CD4-positive, alpha-beta T cell treated with Interleukin-6 at 100 ng/mL for 8 hours (primary cell): ENCODE measurements at places on chromosomes 6 and 20.

GRCh38 chr20:50510706-50511542 lies 741 bp downstream of the PTPN1 start:
- DNase-seq: no peak

DNA sequence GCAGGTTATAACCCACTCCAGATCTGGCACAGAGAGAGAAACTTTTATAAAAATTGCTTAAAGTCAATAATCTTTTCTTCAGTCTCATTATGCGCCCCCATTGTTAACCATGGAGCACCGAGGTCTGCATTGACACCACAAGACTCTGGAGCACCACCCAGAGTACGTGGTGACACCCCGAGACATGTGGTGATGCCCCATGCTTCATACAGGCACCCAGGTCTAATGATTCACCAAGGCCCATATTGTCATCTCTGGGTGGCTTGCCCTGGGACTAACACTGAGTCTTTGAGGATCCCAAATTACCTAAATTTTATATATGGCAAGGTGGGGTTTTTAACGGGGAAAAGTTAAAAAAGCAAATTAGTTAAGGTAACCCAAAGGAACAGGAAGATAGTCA lies 31.1 kb downstream of the CD109 start:
- no peak for DNase-seq

GRCh38 chr20:43975096-43975768 lies 60.6 kb downstream of the TOX2 start:
- DNase-seq: no peak

- no peak for DNase-seq
These were observed 60.5 kb upstream of the SRSF6 start for GRCh38 chr20:43397147-43397546.

DNA sequence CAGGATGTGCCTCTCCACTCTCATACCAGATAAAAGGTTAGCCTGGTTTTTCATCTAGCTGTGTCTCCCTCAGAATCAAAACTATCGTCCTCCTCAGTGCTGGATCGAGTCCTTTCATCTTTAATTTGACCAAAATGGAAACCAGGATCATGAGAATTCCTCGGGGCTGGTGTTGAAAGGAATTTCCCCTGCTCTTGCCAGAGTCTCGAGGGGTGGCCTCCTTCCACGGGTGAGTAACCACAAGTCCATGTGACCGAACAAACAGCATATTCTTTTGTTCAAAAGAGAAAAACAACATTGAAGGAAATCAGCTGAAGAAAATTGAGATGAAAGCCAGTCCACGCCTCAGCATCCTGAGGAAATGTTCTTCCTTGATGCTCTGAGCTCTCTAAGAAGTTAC lies 165.9 kb upstream of the CDYL start:
- DNase-seq: no peak

- no peak for DNase-seq
These were observed 18.5 kb upstream of the FAM184A start for GRCh38 chr6:119096721-119097565.

- no peak for DNase-seq
These were observed 29.0 kb upstream of the BCLAF1 start for GRCh38 chr6:136318676-136319075.

- DNase-seq: no peak
These were observed 3.6 kb downstream of the DSTN start for GRCh38 chr20:17573463-17573862.

GRCh38 chr6:128826606-128827005 lies 56.3 kb upstream of the LAMA2 start:
- DNase-seq: no peak

DNA sequence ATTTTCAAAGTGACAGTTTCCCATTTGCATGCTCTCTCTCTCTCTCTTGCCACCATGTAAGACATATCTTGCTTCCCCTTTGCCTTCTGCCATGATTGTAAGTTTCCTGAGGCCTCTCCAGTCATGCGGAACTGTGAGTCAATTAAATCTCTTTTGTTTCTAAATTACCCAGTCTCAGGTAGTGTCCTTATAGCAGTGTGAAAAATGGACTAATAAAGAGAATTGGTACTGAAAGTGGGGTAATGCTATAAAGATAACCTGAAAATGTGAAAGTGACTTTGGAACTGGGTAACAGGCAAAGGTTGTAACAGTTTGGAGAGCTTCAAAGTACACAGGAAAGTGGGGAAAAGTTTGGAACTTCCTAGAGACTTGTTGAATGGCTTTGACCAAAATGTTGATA lies 389.8 kb downstream of the GRIK2 start:
- no peak for DNase-seq

DNA sequence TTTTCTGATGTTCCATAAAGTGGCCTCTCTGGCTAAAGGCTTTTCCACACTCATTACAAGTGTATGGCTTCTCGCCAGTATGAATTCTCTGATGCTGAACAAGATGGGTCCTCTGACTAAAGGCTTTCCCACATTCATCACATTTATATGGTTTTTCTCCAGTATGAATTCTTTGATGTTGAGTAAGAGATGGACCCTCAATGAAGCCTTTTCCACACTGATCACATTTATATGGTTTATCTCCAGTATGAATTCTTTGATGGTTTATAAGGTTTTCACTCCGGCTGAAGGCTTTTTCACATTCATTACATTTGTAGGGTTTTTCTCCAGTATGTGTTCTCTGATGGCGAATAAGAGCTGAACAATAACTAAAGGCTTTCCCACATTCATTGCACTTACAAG lies 20.4 kb downstream of the ZNF184 start:
- DNase-seq: no peak

- peak; percentile 82 for DNase-seq
These were observed at the start of gene TAPBP for GRCh38 chr6:33313709-33314514. Gene TAPBP (minus strand): TSS chr6:33314078. CDS start chr6:33314041, 37 bp downstream.

GRCh38 chr6:134835993-134836392 lies 113.9 kb downstream of the ALDH8A1 start:
- DNase-seq: no peak

- DNase-seq: no peak
These were observed 51.9 kb downstream of the STXBP5 start for GRCh38 chr6:147255948-147256674.

GRCh38 chr6:21437581-21437980 lies 156.0 kb upstream of the SOX4 start:
- DNase-seq: no peak

GRCh38 chr6:5174756-5175549 lies 85.8 kb downstream of the LYRM4 start:
- no peak for DNase-seq

- DNase-seq: no peak
These were observed 28.9 kb downstream of the TREM1 start for GRCh38 chr6:41257369-41258195.

DNA sequence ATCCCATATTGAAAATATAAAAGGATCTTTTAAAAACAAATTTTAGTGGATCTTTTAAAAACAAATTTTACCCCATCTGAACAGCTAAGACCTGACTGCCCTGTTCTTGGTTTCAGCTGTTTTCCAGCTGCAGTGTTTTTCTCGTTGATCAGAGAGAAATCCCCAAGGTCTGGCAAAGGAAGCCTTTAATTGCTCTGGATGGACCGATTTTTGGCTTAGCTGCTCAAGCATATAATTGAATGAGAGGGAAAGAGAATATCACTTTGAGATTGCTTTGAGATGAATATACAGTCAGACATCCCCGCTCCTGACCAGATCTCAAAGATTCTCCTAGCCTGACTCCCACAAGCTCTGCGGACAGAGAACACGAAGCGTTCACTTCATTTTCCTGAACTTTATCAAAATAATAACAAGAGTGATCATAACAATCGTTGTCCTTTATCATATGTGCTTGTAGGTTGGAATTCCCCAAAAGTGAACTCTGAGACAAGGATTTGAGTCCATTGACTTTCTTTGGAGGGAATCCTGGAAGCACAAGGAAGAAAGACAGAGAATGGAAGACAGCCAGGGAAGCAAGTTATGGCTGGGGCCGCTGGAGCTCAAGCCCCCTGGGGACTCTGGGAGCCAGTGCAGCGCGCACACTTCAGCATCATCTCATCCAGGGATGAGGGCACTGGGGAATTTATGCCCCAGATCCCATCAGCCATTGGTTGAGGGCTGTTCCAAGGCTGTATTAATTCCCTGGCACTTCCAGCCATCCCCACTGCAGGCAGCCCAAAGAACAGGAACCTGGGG lies 101.3 kb downstream of the SNX5 start:
- no peak for DNase-seq

GRCh38 chr6:125212377-125212776 lies 58.8 kb downstream of the TPD52L1 start:
- DNase-seq: no peak

DNA sequence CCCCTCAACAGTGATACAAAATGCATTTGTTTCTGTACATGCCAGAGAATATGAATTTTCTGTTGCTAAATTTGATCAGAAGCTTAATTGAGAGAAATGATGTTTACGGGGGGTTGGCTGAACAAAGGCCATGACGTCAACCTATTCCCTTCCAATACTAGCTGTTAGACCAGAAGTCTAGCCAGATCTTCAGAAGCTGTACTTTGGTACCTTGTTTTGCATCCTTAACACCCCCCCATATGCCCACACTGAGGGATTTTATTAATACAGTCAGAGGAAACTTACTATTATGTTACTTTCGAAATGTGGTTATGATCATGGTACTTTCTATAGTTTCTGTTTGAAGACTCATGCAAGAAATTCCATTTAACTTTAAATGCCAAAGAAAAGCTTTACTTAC lies 3.1 kb downstream of the NCOA7 start:
- DNase-seq: no peak

DNA sequence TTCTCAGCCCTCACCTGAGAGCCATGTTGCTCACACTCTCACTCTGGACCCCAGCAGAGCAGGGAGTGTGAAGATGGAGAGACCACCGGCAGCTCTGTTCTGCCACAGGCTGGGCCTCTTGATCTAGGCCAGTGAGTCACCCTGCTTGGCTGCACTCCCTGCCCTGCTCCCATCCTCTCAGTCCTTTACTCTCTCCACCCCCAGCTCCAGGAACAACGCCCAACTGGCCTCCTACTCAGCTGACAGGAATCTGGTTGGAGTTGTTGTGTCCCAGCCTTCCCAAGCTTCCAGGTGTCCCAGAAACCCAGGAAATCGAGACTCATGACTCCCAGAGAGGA lies at the start of gene PSORS1C1:
Gene PSORS1C1, plus strand, starts transcription at position 260 of the 338 bp plus-strand sequence. CDS start 14,833 bp downstream, outside the sequence.
- DNase-seq: no peak

DNA sequence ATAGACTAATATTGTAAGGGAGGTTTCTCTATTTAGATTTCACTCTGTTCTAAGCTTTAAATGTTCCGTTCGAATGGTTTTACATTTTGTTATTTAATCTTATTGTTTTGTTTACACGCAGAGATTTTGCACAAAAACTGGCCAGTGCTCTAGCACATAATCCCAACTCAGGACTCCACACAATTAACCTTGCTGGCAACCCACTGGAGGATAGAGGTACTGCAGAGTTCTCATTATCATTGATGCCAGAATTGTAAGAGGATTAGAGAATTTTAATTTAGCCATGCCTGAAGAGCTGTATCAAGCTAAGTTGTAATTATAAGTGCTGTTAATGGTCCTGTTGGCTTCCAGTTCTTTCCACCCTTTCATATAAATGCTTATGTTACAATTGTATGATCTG lies 179.7 kb upstream of the SCGN start:
- DNase-seq: no peak

- DNase-seq: no peak
These were observed 17.1 kb downstream of the CLIC5 start for GRCh38 chr6:45998524-45998923.

GRCh38 chr6:100420711-100421110 lies 44.0 kb downstream of the SIM1 start:
- no peak for DNase-seq

DNA sequence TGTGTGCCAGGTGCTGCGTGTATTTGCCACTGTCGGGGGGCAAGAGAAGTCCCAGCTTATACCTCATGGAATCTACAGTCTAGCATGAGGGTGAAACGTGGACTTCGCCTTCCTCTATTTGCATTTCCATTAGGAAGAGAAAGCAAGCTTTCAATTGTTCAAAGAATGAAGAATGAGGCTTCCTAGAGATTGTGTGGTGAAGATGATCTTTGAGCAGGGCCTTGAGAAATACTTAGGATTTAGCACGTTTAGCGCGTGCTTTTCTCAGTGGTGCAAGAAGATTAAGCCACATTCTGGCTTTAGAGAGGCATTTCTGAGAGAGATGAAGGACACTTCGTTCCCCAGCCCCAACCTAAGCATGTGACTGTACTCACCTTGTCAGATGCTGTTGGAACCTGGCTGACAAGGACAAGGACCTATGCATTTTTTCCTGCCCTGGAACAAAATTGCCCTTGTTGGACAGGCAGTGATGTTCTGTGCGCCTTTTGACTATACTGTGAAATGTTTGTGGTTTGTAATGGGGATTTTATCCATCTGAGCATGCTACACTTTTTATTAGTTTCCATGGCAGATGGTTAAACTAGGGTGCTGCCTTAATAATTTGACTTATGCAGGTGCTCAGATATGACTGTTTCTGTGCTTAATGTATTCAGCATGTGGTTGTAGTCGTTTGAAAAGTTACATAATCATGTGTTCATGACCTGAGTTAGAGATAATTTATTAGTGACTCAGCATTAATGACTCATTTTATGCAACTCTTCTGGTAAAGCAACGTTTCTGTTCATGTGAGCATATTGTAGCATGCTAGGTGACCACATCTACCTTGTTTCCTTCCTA lies 10.7 kb downstream of the TULP4 start:
- no peak for DNase-seq

DNA sequence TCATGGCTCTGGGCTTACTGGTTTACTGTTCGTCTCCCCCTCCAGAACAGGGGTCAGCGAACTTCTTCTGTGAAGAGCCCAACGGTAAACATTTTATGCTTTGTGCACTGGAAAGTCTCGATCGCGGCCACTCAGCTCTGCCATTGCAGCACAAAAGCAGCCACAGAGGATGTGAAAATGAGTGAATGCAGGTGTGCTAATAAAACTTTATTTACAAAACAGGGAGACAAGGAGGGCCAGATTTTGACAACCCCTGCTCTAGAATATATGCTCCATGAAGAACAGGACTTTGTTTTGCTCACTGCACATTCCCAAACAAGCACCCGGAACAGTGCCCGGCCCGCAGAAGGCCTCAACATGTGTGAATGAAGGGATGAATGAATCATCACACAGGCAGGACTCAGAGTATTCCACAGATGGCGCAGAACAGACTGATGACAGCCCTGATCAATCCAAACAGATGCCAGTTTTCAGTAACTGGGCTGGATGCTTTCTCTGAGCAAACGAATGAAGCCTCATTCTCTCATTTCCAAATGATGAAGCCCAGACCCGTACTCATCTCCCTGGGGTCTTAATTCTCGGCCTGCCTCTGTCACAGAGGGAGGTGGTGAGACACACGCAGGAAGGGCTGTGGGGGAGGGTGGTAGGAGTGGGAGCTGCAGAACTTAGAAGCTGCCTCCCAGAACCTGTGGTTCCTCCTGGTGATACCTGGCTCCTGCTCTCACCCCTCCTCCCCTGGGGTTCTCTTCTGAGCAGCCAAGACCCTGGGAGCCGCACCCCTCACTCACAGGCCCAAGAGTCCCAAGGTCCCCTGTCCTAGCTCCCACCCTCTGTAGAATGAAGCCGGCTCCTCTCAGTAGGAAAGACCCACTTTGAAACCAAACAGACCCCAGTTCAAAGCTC lies 196.4 kb downstream of the PREX1 start:
- no peak for DNase-seq
